ENCODE measurements at places on chromosomes 11 and 22.

DNA sequence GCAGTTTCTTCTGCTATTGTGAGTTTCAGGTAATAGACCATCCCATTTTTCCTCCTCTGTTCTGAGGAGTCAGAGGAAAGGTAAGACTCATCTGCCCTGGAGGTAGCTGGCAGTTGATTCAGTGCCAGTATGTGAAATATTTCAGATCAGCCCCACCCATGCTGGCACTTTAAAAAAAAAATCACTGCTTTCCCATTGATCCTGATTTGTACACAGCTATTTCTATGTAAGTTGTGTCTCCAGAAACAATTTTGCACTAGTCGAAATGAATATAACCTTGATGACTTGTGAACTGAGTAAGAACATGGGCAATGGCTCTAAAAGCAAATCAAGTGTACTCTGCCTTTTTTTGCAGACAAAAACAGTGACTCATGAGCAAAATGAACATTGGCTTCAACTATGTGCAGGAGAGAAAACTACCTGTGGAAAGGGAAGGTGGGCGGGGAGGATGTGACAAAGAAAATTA, 82.0 kb upstream of the OR5AK2 start:
- no peak for DNase-seq

DNA sequence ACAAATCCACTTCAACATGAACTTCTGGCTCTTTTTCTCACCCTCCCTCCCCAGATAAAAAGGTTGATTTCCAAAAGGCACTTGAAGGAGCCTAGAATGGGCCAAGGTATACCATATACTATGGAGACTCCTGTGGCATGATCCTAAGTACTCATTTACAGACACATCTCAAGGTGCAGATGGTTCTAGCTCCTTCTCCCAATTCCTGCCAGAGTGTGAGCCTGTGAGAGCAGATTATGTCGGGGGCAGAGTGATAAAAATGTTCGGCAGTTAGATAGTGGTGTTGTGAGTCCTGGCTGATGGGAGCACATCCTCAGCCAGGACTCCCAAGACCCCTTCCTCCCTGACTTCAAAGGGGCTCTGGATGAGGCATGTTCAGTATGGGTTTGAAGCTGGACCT, 8.2 kb upstream of the SEC14L3 start:
- DNase-seq: no peak

DNA sequence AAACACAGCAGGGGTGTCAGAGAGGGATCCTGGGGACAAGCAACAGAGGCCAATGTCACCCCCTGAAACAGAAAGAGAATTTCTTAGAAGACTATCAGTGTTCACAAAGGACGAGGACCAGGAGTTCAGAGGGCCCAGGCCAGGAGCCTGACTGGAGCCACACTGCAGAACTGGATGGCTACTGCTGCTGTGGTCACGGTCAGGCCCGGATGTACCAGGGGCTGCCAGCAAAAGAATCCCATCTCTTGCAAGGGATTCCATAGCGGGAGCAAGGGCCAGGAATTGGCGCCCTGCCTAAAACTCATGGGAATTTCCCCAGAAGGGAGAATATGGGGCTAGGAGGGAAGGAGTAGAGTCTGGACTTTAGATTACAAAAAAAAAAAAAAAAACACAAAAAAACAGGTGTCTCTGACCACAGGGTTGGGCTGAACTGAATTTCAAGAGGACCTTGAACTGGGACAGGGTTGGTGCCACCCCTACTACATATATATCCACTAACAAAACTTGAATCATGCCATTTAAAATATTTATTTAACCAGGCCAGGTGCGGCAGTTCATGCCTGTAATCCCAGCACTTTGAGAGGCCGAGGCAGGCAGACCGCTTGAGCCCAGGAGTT, 15.7 kb upstream of the KCTD14 start:
- DNase-seq: no peak

DNA sequence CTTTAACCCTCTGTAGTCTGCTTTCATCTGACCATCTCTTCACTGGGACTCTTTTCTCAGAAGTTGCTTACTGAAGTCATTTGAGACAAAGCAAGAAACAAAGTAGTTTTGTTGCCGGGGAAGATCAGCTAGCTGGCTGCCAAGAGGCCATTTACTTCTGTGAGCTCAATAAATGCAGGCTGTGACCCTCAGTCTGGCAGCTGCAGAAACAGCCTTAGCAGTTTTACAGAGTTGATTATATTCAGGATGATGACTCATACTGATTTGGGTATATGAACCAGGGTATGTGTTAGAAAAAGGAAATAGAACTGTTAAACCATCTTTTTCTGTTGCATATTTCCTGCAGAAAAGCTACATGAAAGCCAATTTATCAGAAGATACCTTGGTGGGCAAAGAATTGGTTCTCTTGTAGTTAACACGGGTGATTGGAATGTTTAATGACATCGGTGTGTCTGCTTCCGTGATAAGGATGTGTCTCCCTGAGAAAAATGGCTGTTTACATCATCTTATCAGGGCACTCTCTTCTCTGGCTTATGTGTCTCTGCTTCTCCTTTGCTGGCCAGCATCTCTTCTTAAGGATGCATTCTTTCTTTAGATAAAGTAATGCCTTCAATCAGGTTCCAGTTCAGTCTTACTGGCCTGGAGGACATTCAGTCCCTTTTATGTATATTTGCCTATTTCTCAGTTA, 18.5 kb downstream of the FIBIN start:
- no peak for DNase-seq

DNA sequence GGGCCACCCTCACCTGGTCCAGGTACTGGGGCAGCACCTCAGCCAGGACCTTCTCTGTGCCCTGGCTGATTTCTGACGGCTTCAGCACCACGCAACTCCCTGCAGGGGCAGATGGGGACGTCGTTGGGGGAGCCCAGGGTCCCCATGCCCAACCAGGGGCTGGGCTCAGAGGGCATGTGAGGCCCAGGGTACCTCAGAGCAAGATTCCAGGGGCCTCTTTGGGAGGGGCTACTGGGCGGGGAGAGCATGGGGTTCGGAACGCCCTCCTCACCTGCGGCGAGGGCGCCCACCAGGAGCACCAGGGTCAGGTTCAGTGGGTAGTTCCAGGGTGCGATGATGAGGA, 8.1 kb downstream of the ALDH3B2 start:
- DNase-seq: no peak

- DNase-seq: no peak
Measured at GRCh38 chr11:11628651-11629050, 6.8 kb upstream of the GALNT18 start.

DNA sequence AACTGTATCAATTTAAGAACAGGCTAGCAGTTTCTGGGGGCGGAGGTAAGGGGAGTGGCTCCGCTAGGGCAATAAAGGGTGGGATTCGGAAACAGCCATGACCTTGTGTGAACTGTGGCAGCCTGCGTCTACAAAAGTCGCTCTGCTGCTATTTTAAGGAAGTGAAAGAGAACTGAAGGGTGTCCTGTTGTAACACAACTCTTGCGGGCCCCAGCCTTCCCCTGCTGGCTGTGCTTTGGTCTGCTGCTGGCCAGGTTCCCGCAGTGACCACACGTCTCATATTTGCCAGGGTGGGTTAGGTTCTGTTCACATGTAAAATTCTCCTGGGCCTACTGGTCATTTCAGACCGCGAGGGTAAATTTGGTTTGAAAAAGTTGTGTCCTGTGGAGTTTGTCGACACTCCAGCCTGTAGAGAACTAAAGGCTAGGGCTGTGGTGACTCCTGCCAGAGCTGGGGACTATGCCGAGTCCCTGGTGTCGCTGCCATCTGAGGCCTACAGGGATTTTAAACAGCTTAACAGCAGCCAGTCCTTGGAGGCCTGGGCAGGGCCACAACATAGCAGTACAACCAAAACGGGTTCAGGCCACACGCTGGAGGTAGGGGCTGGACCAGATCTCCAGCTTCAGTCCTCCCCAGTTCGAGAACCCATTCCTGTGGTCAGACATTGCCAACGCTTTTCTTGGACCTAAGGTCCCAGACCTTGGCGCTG, 1.1 kb upstream of the PPFIBP2 start:
- peak; percentile 95 for DNase-seq

DNA sequence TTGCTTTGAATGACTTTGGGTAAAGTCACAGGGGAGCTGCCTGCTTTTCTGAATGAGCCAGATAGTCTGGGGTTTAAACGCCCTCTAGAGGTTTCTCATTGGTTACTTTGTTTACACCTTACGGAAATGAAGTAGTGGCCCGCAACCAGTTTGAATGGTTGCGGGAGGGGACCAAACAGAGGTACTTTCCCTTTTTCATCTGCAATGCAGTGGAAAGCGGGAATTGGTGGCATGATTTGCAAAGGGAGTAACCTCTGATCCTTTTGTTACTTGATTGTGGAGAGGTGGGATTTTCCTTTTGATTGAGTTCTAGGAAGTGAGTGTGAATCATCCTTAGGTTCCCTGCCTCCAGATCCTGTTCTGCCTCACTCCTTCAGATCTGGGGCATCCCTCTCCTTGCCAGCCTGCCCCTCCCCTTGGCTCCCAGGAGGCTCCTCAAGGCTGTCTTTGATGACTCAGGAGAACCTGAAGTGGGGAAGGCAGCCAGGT, 15.9 kb upstream of the GLYATL1 start:
- peak; percentile 27 for DNase-seq

- peak; percentile 95 for DNase-seq
Measured at GRCh38 chr22:39266398-39267030, 21.7 kb upstream of the PDGFB start.

DNA sequence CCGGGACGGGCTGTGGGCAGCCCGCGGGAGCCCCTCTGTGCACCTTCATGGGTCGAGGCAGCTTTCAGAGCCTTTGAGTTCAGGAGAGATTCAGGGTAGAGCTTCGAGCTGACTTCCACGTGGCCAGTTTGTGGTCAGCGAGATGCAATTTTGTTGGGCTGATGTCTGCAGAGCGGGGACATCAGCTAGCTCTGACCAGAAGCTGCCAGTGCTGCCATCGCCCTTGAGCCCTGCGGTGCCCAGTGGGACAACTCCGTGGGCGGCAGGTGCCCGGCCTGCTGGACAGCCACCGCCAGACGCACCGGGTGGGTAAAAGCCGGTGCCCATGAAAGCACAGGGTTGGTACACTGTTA, 719 bp downstream of the TALDO1 start:
- peak; percentile 46 for DNase-seq

DNA sequence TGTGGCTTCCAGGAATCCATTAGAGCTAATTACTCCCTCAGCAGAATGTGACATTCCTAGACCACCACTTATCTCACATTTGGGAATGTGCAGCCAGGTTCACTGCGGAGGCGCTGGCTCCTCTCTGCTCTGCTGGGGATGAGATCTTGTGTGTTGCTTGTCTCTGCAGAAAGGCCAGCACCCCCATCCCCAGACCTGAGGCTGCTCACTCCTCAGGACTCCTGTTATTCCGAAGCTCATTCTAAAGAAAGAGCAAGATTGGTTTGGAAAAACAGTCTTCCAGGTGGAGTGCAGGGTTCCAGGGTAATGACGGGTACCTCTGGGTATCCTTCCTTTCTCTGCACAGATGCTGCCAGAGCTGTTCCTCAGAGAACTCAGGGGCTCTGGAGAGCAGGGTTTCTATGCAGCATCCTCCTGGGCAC, 20.8 kb downstream of the RSPH14 start:
- DNase-seq: no peak

- no peak for DNase-seq
Measured at GRCh38 chr22:19799322-19800190, 39.0 kb downstream of the TBX1 start.

- no peak for DNase-seq
Measured at GRCh38 chr11:2987881-2988861, 4.0 kb downstream of the NAP1L4 start.

GRCh38 chr11:134476435-134477021, 64.5 kb upstream of the B3GAT1 start:
- no peak for DNase-seq

- peak; percentile 76 for DNase-seq
Measured at GRCh38 chr11:112248201-112248600, 12.5 kb downstream of the PLET1 start.

DNA sequence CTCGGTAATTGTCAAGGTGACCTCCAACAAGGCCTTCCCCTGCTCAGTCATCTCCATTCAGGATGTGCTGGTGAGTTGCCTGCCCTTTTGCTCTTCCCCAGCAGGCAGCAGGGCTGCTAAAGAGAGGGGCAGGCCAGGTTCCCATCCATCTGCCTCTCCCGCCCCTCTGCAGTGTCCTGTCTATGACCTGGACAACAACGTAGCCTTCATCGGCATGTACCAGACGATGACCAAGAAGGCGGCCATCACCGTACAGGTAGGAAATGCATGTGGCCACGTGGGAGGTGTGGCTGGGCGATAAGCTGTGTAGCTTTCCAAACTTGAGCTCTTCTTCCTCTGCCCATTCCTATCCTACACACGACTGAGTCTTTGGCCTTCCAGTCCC, 4.0 kb downstream of the SIDT2 start:
- no peak for DNase-seq

Data from suppressor macrophage (primary cell).